Iris pigment epithelial cell (primary cell): ENCODE measurements at places on chromosomes 4 and X.

DNA sequence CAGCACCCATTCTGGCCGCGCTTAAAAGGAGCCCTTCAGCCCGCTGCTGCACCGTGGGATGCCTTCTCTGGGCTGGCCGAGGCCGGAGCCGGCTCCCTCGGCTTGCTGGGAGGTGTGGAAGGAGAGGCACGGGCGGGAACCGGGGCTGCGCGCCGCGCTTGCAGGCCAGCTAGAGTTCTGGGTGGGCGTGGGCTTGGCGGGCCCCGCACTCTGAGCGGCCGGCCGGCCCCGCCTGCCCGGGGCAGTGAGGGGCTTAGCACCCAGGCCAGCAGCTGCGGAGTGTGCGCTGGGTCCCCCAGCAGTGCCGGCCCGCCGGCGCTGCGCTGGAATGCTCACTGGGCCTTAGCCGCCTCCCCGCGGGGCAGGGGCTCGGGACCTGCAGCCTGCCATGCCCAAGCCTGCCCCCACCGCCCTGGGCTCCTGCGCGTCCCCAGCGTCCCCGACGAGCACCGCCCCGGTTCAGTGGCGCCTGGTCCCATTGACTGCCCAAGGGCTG, 111.3 kb downstream of the PCDH18 start:
- no peak for DNase-seq

DNA sequence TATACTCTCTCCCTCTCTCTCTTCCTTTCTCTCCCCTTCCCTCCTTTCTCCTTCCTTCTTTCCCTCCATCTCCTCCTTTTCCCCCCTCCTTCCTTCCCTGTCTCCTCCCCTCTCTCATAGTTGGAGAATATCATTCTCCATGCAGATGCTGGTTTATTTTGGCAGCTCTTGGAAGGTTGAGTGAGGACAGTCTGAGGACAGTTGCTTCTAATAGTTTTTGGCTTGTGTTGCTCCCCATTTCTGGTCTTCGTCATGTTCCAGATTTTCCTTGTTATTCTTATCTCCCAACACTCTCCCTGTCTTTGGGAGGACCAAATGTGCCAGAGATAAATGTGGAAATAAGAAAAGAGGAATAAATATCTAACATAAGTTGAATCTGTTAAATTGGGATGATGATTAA, 263.0 kb downstream of the FRMPD4 start:
- no peak for DNase-seq

DNA sequence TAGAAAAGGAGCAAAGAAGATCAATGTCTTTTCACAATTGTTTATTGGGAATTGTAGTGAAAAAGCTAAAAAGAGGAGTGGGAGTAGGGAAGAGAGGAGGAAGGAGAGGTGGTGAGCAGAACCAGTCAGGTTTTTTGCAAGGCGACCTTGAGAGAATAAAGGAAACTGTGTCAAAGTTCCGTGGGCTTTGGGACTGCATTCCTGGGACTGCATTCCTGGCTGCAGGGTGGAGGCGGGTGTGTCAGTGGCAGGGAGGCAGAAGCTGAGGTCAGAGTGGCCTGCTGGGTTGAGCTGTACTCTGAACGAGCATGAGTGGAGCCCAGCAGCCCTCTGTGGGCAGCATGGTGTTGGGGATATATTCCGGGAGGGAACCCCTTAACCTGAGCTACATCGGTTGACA, 66.8 kb upstream of the UCP1 start:
- peak; percentile 45 for DNase-seq

DNA sequence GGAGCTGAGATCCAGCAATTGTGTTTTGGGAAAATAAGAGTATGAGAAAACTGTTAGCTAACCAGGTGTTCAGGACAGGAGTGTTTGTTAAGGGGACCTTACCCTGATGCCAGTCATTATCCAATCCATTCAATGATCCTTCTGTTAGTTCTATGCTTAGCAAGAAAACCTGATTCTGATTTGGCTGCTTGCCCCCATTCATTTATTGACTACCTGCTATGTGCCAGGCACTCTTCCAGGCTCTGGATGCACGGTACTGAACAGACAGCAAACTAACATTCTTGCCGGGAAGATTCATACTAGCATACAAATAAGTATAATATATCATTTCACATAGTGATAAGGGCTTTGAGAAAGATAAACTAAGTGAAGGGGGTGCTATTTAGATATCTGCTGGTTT, 1.0 kb upstream of the MECP2 start:
- no peak for DNase-seq
